ENCODE measurements at places on chromosomes 4 and X.

DNA sequence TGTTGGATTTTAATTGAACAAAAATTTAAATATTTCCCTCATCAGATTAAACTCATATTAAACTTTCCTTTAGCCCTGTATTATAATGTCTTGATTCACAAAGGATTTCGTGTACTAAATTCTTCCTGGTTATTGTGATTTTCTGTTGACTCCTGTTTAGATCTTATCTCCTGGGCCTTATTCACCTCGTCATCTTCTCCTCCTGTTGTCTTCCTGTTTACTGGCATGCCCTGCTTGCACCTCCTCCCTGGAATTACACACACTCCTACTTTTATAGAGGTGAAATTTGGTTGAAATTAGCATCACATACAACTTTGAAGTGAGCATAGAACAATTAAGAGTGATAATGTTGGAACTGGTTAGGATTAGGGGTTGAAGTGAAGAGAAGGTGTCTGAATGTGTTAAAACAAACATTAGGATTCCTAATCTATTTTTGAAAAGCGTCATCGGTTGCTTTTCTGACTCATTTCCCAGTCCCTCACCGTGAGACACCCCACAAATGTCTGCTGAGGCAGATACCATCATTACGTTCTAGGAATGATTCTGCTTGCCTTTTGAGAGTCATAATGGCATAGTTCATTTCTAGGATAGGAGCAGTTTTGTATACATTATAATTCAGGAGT is 32.5 kb downstream of the TLL1 start:
- no peak for DNase-seq

- DNase-seq, result no peak
Observed at GRCh38 chrX:8044947-8045346, 117.7 kb upstream of the PNPLA4 start.

GRCh38 chrX:41734530-41734929 is 10.5 kb downstream of the GPR82 start:
- no peak for DNase-seq

GRCh38 chr4:40998675-40999358 is 215.5 kb downstream of the APBB2 start:
- DNase-seq, result no peak

DNA sequence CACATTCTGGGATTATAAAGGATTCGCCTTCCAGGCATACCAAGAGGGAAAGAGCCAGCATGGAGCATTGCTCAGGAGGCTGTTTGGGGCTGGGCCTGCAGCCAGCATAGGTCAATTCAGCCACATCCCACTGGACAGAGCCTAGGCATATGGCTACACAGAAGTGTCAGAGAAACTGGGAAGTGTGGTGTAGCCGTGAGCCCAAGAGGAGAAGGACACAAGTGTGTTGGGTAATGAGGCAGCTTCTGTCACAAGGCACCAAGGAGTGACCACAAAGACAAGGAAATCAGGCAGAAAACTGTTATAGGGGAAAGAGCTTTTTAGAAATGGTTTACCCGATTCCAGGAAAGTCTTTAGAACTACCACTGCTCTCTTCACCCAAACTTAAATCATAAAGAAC is 178.6 kb upstream of the TBL1X start:
- DNase-seq, result no peak

Data from stimulated activated CD8-positive, alpha-beta memory T cell treated with anti-CD3 and anti-CD28 coated beads, Interleukin-15, amount 100 ng/mL, for 4 hours (primary cell).